ENCODE measurements at places on chromosomes 2 and 18. TPM values are rescaled to one million over a fixed set of nuclear protein-coding genes. Genes with fewer than 3 reads are reported as not detected.

GRCh38 chr2:239479471-239479870, 78.7 kb upstream of the HDAC4 start:
- DNase-seq: no peak

TMEM247 gene
- total RNA-seq: not detected

MAPK4 gene
- not detected for total RNA-seq

DNA sequence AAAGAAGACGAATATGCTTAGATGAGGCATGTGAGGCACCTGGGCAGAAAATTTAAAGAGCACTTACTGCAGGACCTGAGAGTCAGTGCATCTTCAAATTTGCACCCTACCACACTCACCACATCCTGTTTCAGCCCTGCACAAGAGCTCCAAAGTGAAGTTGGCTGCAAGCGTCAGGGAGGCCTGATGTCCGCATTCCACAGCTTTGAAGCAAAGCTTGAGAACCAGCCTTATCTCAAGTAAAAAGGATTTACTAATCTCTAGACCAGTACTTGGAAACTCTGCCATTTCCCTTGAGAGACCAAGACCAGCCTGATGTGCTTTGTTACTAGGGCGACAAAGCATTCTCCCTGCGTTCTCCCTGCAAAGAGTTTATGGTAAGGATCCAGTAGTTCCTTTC, 3.4 kb upstream of the ASNSD1 start:
- no peak for DNase-seq

ATP6V1B1 gene
- not detected for total RNA-seq

TGFA gene
- total RNA-seq: 15.3 TPM

MYCN gene
- total RNA-seq: not detected

DNA sequence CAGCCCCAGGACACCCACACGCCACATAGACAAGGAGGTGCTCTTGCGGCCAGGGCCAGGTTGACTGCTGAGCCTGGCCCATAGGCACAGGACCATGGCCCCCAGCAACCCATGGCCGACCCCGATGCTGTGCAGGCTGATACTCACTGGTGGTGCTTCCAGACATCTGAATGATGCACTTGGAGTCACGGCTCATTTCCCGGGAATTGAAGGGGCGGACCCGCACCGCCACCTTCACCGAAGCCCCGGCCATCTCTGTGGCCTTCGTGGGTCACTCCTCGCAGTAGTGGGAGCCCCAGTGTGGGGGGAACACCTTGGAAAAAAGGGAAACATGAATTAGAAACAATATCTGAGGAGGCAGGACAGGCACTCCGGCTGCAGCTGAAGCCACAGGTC, 22.5 kb downstream of the KIF1A start:
- DNase-seq: no peak

DNA sequence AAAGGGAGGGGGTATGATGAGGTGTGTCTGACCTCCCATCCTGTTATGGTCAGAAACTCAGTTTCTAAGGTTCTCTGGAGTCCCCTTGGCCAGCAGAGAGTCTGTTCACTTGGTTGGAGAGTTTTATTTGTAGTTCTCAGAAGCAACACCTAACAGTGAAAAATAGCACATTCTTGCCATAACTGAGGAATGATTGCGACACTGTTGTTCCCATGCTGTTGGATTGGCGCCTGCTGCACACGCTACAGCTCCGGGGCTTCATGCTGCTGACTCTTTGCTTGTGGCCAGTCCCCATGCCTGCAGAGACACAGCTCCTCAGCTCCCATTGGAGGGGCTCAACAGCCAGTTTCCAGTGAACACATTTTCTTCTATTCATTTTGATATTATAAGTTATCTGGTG, 42.1 kb downstream of the TPGS2 start:
- DNase-seq: peak; percentile 42

DNA sequence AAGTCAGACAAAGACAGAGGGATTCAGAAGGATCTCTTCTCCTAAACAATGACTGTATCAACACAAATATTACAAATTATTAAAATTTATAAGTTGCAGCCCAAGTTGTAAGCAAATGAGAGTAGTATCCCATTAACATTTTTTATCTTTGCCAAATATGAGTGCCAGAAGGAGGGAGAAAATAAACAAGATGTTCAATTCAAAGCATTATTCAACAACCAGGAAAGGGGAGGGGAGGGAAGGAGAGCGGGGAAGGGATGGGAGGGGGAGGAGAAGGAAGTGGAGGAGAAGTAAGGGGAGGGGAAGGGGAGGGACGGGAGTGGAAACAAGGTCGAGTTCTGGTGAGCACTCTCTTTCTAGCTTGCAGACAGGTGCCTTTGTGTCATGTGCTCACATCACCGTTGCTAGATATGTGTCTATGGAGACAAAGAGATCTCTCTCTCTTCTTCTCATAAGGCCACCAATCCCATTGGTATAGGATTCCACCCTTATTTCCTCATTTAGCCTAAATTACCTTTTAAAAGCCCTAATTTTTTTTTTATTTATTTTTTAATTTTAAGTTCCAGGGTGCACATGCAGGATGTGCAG, 679.6 kb upstream of the CHAC2 start:
- DNase-seq: no peak

DNA sequence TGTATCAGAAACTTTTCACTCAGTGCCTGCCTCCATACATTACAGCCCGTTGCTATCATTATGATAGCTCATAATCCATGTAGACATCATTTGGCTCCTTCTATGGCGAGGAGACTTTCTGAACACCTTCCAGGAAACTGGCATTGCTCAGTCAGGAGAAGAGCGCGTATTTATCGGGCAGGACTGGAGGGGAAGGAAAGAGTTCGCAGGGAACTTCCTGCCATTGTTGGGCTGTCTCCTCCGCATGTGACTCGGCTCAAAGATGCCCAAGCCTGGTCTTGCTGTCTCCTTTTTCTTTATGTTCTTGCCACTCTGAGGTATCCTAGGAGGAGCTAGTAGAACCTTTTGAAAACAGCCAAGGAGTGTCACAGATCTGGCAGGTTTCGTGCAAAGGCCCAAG, 156.8 kb downstream of the CTIF start:
- DNase-seq: no peak

DNA sequence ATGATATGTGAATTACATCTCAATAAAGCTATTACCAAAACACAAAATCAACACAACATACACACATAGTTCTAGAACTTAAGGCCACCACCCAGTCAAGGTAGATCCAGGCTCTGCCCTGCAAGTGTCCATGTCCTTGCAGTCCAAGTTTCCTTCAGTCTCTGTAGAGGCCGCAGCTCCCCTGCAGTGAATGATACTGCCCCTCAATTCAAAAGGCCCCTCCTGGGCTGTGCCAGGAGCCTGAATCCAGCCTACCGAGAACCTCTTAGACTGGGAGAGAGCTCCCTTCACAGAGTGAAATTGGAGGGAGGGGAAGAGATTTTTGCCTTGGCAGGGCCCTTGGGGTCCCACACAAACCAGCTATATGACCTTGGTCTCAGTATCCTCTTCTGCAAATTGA, 42.5 kb upstream of the ATP6V1B1 start:
- no peak for DNase-seq

DNA sequence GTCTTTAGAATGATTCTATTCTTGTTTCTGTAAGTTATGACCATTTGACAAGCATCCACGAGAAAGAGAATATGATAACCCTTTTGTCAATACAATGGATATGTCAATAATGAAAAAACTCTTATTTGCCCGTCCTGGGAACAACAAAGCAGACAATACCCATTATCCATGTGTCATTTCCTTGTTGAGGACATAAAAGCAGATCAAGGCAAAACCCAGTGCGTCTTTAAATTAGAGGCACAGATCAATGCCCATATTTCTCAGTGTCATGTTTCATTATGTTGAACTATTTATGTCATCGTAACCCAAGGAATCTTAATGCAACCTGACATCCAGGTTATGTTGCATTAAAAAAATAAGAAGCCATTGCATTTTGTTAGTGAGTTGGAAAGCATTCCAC, 365.0 kb upstream of the CELF4 start:
- DNase-seq: no peak

MC2R gene
- total RNA-seq: not detected

- DNase-seq: no peak
Observed at GRCh38 chr2:188726626-188727247, 247.4 kb upstream of the COL3A1 start.

DNA sequence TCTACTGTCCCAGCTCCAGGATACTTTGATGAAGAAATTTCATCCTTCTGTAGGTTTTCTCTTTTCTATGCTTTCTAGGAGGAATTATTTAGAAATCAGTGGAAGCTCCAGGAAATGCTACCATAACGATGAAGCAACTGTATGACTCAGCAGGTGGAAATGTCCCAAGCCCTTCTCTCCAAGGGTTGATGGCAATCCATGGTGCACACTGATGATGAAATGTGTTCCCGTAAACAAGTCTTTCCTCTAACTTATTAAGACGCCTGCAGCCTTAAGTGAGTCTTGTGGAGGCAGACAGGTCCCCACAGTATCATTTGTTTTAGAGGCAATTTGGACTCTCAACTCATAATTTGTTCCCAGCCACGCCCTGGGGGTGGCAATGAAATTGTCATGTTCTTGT, 777.6 kb upstream of the SOX11 start:
- no peak for DNase-seq

DNA sequence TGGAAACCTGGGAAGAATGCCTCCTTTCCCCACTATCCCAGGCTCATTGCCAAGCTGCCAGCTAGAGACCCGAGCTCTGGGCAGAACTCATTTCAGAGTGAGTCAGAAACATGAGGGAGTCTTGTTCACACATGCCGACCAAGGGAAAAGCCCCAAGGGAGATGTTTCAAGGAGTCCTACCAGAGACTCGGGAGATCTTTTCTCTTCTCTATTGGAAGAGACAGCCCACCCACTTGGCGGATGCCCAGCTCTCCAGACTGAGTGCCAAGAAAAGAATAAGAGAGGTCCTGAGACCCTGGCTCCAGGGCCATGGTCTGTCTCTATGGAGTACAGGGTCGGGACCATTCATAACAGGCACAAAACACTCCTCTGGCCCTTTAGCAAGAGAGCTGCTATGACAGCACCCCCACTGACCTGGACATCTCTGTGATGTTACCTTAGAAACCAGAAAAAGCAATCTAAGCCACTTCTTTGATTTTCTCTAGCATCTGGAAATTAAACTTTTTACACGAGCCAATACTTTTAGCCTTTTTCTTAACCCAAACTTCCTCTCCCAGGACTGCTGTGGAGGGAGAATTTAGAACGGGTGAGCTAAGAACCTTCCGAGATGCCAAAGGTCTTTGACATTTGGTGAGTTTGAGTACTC, 18.5 kb upstream of the IGFBP5 start:
- no peak for DNase-seq

GRCh38 chr2:188449561-188449960, 157.9 kb downstream of the GULP1 start:
- DNase-seq: no peak

TEX261 gene
- 43.8 TPM for total RNA-seq

- no peak for DNase-seq
Observed at GRCh38 chr18:6960656-6961055, 156.9 kb downstream of the LAMA1 start.

GRCh38 chr18:13612196-13612997, 114.0 kb downstream of the FAM210A start:
- no peak for DNase-seq

Measured in HepG2 (cell line).